ENCODE measurements at places on chromosomes 7 and 10.

- DNase-seq = no peak
These were observed 102.3 kb downstream of the TWIST1 start for GRCh38 chr7:19015098-19015497.

DNA sequence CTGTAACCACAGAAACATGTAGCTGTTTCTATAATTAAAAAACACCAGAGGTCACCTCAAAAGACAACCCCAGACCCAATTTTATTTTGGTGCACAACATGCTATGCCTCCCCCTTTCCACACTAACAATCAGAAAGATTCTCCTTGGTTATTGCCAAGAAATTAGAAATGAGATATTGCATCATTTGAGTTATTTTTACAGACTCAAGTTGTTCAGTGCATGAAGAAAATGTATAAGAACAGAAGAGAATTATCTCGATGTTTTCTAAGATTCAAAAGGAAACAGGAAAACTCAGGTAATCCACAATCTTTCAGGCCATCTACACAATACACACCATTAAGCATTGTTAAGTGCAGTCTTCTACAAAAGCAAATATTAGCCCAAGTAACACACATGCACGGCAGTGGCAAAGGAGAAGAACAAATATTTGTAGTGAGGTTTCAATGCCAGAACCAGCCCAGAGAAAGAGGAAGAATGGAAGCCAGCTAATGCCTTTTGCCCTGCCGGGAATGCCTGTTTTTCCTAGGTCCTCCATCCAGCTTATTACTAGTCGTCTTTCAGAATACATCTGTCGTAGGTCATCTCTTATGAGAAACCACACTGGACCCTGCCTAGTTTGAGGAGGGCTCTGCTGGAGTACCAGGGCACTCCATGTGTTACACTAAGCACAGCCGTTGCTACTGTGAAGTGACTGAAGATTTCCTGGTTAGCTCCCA lies 67.6 kb upstream of the C1GALT1 start:
- no peak for DNase-seq

GRCh38 chr10:105041956-105042355 lies 400.9 kb downstream of the SORCS3 start:
- DNase-seq = no peak

DNA sequence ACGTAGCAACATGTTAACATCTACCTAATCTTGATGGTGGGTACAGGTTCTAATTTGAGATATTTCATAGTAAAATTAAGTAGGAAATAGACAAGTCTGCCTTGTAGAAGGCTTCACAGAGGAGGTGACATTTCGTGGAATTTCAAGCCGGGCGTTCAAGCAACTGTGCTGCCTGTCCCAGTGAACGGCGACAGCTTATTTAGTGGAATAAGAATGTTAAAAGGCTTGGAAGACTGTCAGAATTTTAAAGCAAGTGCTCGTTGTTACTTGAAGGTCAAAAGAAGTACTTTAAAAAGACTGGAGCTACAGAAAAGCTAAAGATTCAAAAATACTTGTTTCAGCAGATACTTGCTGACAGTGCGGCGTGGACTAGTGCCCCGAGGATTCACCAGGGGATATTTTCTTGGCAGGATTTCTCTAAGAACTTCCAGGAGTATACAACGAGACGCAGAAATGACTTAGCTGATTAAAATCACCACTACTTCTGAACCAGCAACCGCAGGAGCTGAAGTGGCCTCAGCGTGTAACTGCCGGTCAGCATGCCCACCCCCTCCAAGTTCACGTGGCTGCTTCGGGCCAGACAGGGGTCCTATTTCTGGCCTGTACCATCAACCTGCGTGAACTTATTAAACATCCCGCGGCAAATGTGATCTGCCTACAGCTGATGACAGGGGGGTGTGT lies 46.5 kb downstream of the CTBP2 start:
- no peak for DNase-seq

DNA sequence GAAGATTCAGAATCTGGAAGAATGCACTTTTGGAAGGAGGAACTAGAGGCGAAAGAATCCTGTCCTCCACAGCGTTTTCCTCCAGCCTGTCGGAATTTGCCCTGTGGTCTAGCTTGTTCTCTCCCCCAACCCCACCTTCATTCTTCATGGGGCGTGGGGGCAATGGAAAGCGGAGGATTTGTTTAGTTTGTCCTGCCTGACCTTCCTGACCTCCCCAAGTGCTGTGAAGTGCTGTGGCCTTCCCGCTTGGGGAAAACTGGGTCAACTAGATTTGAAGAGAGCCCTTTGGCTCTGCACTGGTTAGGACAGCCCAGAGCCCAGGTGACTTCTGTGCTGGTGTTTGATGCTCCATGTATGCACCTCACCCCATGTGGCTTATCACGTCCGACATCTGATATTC lies 49.1 kb downstream of the GATA3 start:
- DNase-seq = no peak

DNA sequence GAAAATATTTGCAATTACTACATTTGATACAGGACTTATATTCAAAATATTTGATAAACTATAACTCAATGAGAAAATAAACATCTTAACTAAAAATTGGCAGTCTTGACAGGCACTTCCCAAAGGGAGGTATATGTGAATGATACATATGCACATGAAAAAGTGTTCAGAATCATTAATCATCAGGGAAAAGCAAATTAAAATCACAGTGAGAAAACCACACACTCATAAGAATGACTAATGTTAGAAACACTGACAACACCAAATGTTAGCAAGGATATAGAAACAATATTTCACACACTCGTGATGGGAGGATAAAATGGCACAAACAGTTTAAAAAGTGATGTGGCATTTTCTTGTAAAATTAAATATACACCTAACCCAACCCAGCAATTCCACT lies 4.1 kb upstream of the VPS26A start:
- no peak for DNase-seq

GRCh38 chr7:27576360-27576944 lies 86.2 kb downstream of the HIBADH start:
- no peak for DNase-seq

- no peak for DNase-seq
These were observed 123.9 kb downstream of the LRMDA start for GRCh38 chr10:75555323-75555722.

GRCh38 chr7:85509476-85509875 lies 322.6 kb upstream of the SEMA3D start:
- DNase-seq = no peak

GRCh38 chr7:22447008-22447407 lies 53.0 kb downstream of the STEAP1B start:
- DNase-seq = no peak

DNA sequence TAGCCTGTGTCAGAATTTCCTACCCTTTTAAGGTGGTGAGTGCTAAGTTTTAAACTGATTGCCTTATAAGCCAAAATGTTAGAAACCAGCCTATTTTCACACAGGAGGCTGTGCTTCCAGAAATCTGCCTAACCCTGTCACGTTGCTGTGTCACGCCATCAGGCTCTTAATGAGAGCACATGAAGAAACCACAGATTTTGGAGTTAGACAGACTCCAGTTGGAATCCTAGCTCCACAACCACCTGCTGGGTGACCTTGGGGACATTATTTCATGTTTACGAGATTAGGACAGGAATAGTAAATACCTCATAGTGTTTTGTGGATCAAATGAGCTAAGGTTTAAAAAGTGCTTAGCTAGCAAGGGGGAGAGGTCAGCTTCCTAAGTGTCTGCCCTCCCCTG lies 321.8 kb downstream of the DPP6 start:
- DNase-seq = no peak

- no peak for DNase-seq
These were observed 256.2 kb upstream of the SEMA3A start for GRCh38 chr7:84450772-84451171.

- no peak for DNase-seq
These were observed 7.7 kb downstream of the PON2 start for GRCh38 chr7:95427166-95427565.

- DNase-seq = no peak
These were observed 67.9 kb upstream of the PRKCQ start for GRCh38 chr10:6647811-6648526.

DNA sequence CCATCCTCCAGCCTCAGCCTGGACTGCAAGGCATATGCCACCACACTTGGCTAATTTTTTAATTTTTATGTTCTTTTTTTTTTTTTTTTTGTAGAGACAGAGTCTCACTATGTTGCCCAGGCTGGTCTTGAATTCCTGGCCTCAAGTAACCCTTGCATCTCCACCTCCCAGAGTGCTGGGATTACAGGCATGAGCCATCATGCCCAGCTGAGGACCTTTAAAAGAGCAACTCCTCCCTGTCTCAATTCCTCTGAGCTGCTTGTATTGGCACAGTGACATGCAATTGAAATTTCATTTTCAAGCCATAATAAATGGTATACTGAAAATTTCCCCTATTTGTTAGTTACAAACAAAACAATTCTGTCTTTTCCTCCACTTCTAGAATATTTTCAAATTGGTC lies 19.5 kb downstream of the DNAJB9 start:
- no peak for DNase-seq

- DNase-seq = no peak
These were observed 17.2 kb upstream of the MYL7 start for GRCh38 chr7:44158096-44158872.

GRCh38 chr7:47914717-47915615 lies 33.3 kb downstream of the PKD1L1 start:
- no peak for DNase-seq

DNA sequence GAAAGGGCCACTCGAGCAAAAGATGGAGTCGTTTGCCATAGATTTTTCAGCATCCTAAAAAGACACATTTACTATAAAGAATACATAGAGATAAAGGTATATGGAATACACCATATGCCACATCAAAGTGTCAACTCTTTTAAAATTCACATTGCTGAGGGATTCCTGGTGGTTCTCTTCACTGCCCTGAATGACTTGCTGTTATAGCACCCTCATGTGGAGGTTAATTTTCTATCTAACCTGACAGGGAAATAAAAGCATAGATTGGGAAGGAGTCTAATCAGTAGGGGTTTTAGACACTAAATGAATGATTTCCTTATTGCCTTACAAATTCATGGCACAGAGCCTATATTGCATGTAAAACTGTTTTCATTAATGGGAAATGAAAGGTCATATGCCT lies 25.9 kb downstream of the DNAH11 start:
- DNase-seq = no peak

GRCh38 chr10:36221101-36221500 lies 579.0 kb upstream of the FZD8 start:
- no peak for DNase-seq

GRCh38 chr7:108252177-108252576 lies 122.0 kb upstream of the LAMB4 start:
- no peak for DNase-seq

DNA sequence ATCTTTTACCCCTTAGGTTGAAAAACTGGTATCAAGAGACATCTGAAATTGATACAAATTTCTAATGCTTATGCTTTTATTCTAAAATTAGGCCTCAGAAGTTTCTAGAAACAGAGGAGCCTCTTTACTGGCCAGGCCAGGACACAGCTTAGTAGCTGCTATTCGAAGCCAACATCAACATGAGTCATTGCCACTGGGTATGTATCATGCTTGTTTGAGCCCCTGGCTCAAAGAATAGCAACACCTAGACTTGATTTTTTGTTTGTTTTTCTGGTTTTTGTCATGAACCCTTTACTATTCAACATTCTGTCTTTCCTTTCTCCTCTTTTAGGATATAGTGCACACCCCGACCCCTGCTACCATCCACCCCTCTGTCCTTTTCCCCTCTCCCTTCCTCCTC lies 90.9 kb upstream of the STK17A start:
- DNase-seq = no peak

GRCh38 chr7:1758859-1759521 lies 88.9 kb downstream of the ELFN1 start:
- no peak for DNase-seq

- no peak for DNase-seq
These were observed 81.3 kb downstream of the PRKCQ start for GRCh38 chr10:6498771-6499170.

- no peak for DNase-seq
These were observed 35.5 kb downstream of the PFKP start for GRCh38 chr10:3102720-3103427.

DNA sequence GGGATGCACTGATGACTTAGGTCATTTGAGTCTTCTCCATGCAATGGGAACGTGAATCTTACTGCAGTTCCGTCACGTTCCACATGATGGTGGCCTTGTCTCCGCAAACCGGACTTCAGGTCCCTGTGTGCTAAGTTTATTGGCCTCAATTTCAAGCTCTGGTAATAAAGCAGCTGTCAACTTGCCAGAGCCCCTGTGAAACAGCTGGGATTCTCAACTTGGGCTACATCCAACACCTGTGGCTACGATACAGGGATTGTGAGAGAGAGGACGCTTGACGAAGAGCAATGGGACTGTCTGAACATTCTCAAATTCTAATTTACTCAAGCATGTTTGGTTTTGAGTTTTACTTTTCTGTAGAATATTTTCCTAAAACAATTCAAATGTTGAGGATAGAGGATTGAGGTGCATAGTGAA lies 174.2 kb downstream of the PTN start:
- no peak for DNase-seq

GRCh38 chr10:128150045-128150493 lies 23.8 kb upstream of the MKI67 start:
- DNase-seq = no peak

DNA sequence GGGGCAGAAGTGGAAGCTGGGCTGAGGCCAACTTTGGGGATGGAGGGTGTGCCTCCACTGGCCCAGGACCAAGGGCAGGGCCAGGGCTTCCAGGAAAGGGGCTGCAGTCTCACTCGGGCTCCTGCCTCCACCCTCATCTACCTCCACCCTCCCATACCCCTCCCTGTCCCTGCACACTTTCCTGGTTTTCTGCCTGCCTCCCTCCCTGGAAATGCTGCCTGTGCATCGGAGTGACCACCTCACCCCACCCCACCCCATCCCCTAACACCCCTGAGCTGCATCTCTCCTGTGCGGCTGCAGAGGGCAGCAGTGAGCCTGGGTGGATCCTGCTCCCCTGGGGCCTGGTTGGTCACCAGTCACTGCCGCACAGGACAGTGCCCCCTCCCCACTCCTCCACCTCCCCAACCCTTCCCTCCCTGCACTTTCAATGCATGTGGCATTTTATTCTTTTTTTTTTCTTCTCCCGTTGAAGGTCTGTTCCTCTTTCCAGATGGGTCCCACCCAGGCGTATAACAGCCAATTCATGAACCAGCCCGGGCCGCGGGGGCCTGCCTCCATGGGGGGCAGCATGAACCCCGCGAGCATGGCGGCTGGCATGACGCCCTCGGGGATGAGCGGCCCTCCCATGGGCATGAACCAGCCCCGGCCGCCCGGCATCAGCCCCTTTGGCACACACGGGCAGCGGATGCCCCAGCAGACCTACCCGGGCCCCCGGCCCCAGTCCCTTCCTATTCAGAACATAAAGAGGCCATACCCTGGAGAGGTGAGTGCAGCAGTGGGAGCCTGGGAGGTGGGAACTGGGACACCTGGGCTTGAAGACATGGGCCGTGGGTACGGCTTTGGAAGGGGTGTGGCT lies 54.1 kb upstream of the PPIF start:
- DNase-seq = no peak

GRCh38 chr7:70042533-70042932 lies 444.3 kb downstream of the AUTS2 start:
- DNase-seq = no peak

GRCh38 chr10:90985321-90985933 lies 64.5 kb upstream of the ANKRD1 start:
- DNase-seq = no peak
